ENCODE measurements at places on chromosomes 2 and 18.

DNA sequence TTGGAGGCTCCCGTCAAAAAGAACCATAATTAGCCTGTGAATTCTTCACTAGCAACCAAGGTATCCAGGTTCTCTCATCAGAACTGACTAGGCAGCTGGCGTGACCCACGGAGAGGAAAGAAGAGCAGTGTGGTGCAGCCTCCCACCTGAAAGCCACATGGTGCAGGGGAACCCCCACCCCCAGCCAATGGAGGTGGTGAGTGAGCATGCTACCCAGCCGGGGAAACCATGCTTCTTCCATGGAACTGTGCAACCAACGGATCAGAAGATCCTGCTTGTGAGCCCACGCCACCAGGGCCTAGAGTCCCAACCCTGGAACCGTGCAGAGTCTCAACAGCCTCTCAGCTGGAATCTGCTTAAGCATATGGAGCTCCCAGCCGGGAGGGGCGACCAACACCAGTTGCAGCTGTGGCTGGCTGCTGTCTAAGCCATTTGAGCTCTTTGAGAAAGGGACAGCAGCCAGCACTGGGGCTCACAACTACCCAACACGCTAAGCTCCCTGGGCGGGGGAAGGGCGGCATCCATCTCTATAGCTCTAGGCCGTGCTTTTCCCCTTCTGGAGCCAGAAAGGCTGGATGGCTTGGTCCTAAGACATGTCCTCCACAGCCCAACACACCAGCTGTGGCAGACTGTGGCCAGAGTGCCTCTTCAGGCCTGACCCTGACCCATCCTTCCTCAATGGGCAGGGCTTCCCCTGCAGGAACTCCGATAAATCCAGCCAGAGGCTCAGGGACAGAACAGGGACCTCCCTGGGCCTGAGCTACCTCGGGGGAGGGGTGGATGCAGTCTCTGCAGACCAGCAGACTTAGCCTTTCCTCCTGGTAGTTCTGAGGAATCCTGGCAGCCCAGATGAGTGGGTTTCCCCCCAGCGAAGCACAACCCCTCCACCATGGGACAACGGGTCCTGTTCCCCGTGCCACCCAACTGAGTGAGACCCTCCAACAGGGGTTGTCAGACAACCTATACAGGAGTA is 151.4 kb upstream of the NXPH2 start:
- no peak for DNase-seq

GRCh38 chr2:562391-563364 is 114.5 kb downstream of the TMEM18 start:
- DNase-seq = no peak

- DNase-seq = no peak
Observed at GRCh38 chr2:101361121-101361520, 26.2 kb downstream of the CREG2 start.

GRCh38 chr2:200578778-200579177 is 7.0 kb upstream of the AOX1 start:
- DNase-seq = peak; percentile 2

- DNase-seq = no peak
Observed at GRCh38 chr18:43870626-43871025, 593.3 kb upstream of the SYT4 start.

- no peak for DNase-seq
Observed at GRCh38 chr18:48153613-48154481, 223.4 kb upstream of the SMAD2 start.

DNA sequence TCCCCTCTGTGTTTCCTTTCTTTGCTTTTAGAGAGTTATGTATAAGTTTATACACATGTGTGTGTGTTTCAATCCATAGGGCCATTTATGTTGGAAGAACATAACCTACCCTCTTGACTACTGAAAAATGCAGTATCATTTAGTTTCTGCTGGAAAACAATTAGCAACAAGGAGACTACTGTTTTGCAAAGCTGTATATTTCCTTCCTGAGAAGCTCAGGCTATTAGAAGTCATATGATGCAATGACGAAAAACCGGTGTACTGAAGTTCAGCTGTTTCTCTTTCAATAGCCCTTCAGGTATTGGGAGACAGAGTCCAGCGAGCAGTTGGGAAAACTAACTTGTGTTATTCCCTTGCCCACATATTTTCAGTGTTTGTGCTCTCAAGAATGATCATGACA is 447.7 kb upstream of the GYPC start:
- DNase-seq = no peak

DNA sequence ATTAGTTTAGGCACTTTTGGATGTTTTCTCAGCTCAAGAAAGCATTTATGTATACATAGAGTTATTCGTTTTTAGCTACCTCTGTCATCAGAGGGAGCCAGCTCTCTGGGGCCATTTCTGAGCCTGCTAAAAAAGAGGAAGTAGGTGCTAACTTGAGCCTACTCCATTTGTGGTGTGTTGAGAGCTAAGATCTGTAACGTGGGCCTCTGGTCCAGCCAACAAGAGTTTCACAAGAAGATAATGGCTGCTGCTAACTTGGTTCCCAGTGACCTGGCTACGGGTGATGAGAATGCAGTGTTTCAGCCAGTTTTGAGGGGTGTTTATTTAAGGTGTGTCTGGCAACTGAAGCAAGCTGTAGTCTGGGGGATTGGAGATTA is 182.5 kb downstream of the PRKCE start:
- DNase-seq = no peak

GRCh38 chr2:57372237-57372984 is 674.2 kb upstream of the VRK2 start:
- no peak for DNase-seq

DNA sequence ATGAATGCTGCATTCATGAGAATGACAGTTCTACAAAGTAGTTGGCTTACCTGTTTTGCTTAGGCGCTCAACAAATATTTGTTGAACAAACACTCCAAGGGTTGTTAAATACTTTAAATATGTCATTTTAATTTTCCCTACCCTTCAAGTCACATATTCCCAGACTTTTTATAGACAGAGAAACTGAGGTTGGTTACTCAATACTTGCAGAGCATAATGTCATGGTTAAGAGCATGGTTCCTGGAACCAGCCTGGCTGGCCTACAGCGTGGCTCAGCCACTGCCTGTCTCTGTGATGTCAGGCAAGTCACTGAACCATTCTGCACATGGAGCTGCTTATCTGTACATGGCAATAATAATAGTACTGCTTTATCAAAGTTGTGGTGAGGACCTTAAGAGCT is 120.0 kb upstream of the STK17B start:
- DNase-seq = no peak

DNA sequence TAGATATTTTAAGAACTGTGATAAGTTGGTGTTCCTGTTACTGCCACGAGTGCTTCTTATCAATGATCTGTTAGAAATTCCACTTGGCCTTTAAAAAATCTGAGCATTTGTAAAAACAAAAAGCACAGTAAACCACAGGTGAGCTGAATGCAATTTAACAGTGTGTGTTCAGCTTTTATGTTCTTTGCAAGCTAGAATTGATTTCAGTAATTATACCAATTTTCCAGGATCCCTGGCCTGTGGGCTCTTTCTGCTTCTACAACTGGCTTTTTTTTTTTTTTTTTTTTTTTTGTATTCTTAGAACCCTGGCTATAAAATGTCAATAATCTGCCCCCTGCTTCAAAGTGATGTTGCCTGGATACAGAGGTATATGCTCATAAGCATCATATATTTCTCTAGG is 548.5 kb upstream of the SLC8A1 start:
- peak; percentile 74 for DNase-seq

GRCh38 chr2:18545384-18545783 is 15.1 kb downstream of the RDH14 start:
- no peak for DNase-seq

GRCh38 chr18:79819968-79820351 is 22.2 kb downstream of the KCNG2 start:
- DNase-seq = no peak

- no peak for DNase-seq
Observed at GRCh38 chr18:36501100-36501499, 203.6 kb downstream of the FHOD3 start.

GRCh38 chr2:129491308-129491707 is 488.2 kb upstream of the RAB6C start:
- DNase-seq = no peak

DNA sequence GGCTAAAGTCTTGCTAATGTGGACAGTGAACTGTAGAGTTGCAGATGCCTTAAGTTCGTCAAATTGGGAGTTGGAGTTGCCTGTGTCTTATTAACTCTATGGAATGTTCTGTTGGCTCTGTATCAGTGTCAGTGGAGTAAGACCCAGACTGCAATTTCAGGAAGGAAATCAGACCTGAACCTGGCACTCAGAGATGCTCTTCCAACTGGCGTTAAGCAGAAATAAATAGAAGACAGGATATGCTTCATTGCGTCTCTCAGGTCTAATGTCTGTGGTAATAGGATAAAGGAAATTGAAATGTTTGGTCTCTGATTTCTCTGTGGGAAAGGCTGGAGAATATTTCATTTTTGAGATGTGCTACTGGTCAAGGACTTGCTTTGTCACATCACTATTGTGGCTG is 846.7 kb upstream of the ID2 start:
- DNase-seq = no peak

DNA sequence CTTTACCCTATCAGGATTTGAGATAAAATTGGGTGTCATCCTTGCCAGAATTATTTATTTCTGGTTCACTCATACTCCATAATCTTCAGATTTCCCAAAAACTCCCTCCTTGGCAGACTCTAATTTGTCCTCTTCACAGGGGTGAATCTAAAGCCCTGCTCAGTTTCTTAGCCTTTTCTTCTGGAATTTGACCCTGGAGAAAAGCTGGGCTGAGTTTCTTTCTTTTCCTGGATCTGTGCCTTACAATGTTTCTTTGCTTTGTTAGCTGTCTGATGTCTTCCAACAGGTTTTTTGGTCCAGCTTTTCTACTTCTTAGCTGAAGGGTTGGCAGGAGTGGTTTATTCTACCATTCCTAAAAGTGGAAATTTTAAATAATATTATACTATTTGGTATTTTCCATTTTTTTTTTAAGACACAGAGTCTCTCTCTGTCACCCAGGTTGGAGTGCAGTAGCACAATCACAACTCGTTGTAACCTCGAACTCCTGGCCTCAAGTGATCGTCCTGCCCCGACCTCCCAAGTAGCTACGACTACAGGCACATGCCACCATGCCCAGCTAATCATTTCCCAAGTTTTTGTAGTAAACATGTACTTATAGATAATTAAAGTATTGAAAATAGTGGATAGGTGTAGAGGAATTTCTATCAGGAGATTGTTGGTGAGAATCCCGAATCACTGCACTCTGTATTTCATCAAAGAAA is 138.4 kb upstream of the TWIST2 start:
- DNase-seq = no peak

DNA sequence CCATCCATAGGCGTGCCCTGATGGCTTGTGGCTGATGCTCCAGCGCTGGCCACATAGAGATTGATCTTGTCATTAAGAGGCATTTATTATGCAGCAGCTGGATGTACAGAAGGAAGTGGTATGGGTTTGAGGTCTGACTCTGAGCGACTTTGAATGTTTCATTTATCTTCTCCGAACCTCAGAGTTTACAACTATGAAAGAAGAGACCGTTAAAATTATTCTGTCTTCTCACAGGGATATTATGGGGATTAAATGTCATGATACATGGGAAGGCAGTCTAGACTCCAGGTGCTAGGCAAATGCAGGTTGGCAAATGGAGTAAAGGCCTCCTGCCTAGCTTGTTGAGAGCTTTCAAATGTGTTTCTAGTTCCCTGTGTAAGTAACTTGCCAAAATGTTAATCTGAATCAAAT is 30.3 kb downstream of the MOGAT1 start:
- DNase-seq = no peak

- no peak for DNase-seq
Observed at GRCh38 chr2:164910101-164910899, 45.0 kb downstream of the SLC38A11 start.

DNA sequence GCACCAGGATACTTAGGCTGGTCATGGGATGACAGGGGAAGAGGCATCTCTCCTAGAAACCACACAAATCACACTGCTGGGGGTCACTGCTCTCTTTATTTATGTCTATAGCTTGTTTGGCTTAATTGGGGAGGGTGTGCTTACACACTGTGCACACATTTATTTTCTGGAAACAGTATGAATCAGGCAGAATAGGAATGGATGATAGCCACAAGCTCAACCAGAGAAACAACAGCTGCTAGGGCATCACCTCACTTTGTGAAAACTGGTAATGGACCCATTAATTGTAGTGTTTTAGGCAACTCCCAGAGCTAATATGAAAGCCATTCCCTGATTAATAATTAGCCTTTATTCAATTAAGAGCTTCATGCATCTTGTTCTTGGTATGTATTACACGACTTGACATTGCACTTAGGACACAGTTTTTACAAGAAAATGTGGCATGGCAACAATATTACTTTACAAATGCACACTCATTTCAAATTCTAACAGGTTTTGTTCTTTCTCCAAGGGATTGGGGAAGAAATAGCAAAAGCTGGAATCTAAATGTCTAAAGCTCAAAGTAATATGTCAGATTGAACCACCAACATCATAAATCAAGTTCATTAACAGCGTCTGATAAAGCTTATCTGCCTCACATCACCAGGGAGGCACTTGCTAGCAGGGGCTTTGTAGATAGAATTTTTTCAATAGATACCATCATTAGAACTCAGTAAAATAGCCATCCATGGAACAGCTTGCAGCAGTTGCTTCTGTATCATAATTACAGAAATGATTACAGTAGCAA is 361.9 kb upstream of the FSHR start:
- DNase-seq = no peak

DNA sequence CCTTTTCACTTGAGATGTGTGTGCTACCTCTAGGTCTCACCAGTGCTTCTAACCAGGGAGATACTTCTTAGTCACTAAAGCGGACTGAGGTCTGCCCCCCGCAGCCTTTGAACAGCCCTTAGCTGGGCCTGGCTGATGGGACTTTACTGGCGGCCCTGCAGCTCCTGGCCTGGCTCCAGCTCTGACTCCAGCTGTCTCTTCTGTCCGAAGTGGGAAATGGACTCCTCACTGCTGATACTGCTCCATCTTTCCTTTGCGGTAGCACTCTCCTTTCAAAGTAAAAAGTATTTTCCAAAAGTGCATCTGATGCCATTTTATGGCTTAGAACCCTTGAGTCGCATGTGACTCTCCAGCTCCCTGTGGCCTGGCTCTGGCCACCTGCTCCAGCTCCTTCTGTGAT is 64.5 kb downstream of the ATP9B start:
- DNase-seq = no peak

DNA sequence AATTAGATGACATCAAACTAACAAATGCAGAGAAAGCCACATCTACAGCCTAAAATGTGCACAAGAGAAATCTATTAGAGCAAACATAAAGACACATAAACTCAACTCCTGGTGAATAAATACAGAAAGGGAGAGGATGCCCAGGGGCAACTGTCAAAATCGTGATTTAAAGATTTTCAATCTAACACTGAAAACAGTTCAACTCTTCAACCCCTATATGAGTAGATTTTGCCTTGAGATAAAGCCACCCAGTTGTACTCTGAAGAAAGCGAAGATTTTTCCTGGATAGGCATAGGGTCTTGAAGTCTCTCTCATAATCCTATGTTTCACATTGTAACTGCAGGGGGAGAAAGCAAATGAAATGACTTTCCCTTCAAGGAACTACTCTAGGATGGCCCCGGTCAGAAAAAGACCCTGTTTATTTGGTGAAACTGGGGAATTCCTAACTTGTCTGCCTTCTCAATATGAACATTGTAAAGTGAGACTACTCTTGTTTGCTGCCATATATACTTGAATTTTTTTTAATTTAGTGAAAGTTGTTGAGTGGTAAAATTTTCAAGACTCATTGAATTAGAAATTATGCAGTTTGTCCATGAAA is 226.7 kb downstream of the ERBB4 start:
- no peak for DNase-seq

Data from NCI-H1436 (cell line).